ENCODE measurements at places on chromosomes 6 and 20.

DNA sequence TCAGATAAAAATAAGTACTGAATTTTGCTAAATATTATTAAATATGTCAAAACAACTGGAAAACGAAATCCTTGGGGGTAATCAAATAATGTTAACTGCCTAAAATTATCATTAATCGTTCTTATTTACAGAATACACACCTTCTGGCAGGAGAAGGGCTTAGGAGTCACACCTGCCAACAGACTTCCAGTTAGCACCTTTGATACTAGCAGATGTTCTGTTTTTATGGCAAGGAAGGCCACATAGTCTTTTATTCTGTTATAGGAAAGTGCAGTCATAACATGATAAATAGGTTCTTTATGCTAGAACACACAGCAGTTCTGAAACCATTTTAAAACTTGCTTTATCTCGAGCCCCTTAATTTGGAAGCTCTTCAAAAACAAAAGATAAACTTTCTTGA, 464.1 kb downstream of the UTRN start:
- DNase-seq: no peak

- no peak for DNase-seq
Observed at GRCh38 chr20:62997417-62998035, 9.2 kb downstream of the BHLHE23 start.

- no peak for DNase-seq
Observed at GRCh38 chr20:9081423-9081966, 12.6 kb downstream of the PLCB4 start.

GRCh38 chr6:15001326-15001910, 244.5 kb upstream of the JARID2 start:
- DNase-seq: no peak

DNA sequence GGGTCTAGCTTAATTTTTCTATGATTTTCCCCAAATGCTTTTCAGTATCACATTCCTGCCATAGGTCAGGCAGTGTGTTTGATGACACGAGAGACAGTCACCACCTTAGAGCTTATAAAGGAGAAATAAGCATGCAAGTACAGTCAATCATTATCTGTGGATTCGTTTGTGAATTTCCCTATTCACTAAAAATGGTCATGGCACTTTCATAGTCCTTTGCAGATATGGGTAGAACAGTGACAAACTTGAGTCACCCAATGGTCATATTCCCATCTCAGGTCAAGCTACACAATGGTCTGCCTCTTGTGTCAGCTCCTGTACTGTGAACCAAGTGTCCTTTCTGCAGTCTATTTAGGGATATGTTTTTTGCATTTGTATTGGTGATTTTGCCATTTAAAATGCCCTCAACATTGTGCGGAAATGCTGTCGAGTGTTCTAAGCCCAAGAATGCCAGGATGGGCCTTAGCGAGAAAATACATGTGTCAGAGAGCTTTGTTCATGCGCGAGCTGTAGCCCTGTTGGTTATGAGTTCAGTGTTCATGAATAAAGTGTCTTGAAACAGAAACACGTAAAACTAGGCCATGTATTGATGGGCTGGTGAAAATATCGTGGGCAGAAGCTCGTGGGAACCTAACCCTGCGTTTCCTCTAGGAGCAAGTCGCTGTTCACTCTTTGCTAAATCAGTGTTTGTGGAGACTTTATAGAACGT, 19.8 kb downstream of the SUMO4 start:
- DNase-seq: no peak

GRCh38 chr6:33329058-33329457, 11.5 kb upstream of the ZBTB22 start:
- DNase-seq: no peak

- peak; percentile 18 for DNase-seq
Observed at GRCh38 chr6:28081486-28081751, 1.1 kb downstream of the ZNF165 start.

DNA sequence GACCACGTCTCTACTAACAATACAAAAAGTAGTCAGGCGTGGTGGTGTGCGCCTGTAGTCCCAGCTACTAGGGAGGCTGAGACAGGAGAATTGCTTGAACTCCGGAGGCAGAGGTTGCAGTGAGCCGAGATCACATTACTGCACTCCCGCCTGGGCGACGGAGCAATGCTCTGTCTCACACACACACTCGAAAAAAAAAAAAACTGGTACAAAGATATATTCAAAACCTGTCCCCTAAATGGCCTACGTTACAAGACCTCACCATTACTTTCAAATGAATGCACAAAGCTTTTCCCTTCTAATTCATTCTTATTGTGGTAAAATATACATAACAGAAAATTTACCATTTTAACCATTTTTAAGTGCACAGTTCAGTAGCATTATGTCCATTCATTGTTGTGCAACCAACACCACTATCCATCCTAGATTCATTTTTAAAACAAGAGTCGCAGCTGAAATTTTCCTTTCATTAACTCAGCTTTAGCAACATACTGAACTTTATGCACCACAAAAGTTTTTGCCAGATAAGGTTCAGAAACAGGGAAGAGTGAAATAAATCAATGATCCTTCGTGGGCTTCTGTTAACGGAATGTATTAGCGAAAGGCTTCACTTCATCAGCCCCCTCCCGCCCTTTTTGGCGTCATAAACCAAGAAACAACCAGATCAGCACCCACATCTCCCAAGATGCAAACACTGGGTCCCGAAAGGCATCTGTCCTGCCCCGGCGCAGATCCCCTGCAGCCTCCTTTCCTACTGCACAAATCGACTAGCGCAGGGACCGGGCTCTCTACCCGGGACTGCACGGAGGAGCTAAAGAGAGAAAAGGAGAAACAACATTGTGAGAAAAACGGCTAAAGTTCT, 825 bp upstream of the FAM135A start:
- no peak for DNase-seq

GRCh38 chr6:44297063-44298038, 15.8 kb downstream of the AARS2 start:
- peak; percentile 58 for DNase-seq

DNA sequence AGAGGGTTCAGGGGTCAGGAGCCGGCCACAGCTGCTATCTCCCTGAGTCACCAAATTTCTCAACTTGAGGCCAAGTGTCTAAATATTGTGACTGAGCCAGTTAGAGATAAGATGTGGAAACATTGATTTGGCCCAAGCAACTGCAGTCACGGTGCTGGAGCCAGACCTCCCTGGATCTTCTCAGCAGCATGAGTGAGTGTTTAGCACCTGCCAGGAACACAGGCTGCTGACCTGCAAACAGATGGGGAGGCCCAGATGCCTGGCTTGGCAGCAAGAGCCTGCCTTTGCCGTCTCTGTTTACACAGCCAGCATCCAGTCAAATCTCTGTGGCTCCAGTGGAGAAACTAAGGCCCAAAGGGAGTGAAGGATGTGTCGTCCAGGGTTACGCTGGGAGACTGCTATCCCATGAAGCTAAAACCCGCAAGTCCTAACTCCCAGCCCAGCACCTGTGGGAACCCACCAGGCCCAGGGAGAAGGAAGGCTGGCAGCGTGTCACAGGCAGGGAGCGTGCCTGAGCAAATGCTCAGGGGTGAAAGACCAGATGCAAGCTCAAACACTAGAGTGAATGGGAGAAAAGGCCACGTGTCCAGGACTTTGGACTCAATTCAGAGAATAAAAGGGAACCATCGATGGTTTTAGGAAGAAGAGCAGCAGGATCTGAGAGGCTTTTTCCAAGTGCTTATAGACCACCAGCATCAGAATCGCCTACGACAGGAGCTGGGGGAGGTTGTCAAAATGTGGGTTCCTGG, 15.9 kb upstream of the PTGIS start:
- no peak for DNase-seq

DNA sequence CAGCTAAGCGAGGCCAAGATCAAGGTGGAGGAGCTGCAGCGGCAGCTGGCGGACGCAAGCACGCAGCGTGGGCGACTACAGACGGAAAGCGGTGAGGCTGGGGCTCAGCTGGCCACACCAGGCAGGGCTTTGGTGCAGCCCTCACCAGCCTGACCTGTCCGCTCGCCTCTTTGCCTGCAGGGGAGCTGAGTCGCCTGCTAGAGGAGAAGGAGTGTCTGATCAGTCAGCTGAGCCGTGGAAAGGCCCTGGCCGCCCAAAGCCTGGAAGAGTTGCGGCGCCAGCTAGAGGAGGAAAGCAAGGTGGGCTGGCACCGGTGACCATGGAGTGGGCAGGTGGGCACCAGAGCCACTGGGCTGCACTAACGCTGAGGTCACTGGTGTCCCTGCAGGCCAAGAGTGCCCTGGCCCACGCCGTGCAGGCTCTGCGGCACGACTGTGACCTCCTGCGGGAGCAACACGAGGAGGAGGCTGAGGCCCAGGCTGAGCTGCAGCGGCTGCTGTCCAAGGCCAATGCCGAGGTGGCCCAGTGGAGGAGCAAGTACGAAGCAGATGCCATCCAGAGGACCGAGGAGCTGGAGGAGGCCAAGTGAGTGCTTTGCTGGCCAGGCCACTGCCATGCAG, 42.8 kb downstream of the MYH7B start:
- no peak for DNase-seq

DNA sequence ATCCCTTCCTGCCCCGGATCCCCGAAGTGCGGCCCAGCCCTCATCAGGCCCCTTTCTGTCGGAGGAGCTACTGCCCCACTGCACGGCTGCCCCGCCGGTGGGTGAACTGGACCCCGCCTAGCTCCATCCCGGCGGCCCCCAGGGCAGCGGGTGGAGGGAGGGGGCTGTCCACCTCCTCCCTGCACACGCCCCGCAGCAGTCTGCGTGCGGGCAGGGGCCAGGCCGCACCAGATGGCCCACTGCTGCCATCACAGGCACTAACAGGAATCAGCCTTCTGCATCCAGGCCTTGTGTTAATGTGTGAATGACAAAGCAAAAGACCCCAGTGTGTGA, 54.9 kb upstream of the UNC93A start:
- DNase-seq: no peak

DNA sequence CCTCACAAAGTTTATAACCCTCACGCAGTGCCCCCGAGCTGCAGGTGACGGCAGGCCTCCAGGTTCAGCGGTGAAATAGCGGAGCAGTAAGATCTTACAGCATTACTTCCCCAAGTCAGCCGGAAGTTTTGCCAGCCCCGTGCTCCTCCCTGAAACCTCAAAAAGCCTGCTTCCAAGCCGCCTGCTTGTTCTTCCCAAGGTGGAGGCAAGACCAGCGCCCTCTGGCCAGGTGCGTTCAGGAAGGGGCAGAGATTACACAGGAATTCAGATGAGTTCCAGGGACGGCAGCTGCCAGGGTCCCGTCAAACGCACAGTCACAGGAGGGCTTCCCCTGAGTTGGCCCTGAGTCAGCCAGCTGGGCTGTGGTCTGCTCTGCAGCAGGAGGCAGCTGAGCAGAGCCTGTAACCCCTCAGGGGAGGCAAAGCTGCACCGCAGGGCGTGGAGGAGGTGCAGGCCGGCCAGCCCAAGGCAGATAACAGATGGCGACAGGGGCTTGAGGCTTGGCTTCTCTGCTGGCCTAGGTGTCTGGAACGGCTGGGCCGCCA, 124.1 kb upstream of the RPS6KA2 start:
- peak; percentile 28 for DNase-seq

DNA sequence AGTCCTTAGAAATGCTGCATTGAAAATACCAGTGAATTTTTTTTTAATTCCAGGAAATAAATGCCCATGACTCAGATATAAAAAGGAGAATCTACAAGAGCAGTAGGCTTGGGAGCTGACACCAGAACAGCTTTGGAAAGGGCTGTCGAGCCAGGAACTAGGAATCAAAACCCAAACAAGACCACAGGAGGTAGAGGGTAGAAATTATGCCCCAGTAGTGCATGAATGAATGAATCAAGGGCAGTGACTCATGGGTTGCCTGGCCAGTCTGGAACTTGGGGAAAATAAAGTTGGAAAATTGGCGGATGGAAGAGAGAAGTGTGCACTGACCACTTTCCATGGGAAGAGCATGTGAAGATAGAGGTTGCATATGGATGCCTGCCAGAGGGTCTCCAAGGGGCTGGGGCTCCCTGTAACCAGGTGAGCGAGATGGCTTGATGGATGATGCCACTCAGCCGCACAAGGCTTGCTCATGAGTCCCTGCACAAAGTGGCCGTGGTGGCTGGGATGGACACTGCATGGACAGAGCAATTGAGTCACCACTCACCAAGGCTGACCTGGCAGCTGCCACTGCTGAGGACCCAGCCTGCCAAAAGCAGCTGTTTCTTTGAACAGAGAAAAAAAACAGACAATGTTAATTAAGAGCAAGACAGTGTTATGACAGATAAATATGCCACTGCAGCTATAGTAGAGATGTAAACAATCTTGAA, 15.2 kb upstream of the MCCD1 start:
- no peak for DNase-seq

DNA sequence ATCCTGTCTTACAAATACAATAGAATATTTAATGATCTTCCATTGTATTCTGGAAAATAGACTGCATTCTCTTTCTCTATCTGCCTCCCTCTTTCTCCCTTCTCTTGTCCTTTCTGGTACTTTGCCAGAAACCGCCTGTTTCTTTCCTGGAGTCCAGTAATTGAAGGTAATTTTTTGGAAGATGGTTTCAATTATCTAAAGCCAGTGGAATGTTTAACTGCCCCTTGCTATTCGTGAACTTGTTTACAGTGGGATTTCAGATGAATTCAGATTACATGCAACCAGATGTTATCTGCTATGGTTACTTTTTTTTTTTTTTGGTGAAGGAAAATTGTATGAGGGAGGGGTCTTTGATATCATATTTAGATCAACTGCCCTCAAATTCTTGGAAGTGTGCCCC, 655.5 kb upstream of the FLRT3 start:
- DNase-seq: no peak

DNA sequence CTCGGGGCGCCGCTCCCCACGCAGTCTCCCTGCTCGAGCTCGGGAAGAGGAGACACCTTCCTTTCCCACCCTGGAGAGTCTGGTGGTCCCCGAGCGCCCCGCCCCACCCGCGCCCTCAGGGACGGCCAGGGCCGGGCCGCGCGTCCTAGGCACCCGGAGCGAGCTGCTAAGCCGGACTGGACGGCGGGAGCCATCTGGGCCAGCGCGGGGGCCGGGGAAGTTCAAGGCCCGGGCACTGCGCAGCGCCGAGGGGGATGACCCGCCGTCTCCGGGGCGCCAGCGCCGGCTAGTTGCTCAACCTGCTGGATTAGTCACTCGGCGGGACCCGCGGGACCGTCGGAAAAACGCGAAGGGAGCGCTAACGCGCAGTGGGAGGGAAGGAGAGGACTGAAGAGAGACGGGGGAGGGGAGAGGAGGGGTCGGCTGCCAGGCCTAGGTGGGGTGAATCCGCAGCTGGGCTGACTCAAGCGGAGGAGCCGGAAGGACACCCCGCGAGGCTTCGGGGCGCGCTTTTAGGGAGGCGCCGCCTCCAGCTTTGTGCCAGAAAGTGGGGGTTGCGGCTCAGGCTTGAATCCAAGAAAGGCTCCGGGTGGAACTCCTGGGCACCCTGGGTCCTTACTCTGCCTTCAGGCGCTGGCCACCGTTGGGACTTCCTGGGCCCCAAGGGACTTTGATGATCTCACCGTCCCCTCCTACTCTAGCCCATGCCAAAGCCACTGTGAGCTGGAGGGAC, 75.7 kb upstream of the FOXP4 start:
- DNase-seq: peak; percentile 2

DNA sequence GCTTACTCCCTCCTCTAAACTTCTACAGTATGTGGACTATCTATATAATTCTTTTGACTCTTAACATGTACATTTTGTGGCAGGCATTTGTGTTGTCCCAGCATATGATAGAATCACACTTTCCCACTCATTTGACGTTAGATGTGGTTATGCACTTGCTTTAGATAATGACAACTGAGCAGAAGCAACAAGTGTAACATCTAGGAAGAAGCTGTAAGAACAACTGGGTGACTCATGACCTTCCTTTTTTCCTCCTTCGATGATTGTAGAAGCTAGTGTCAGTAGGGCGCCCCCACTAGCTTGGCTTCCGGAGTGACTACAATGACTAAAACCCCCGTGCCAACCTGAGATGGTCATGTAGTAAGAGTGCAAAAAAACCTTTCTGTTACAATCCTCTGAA, 74.6 kb upstream of the CEP85L start:
- DNase-seq: peak; percentile 87

- no peak for DNase-seq
Observed at GRCh38 chr20:62019144-62019805, 46.4 kb downstream of the TAF4 start.

Data from CD4-positive, alpha-beta T cell treated with Interleukin-6 for 4 hours (primary cell).